H1 (cell line): ENCODE measurements at places on chromosomes 3 and 15.

DNA sequence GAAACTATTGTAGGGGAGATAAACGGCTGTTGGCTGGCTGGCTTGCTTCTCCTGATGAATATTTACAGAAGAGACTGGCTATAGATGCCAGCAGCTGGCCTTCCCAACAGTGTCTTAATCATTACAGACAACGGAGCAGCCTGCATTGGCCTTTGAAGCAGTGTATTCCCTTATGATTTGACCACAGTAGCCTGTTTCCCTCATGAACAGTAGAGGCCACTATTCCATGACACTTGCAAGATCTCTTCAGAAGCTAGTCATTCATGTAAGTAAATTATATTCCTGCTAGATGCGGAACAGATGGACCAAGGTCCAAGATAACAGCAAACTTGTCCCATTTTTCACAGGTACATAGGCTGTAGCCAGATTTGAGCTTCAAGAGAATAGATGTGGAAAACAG is 47.3 kb downstream of the TMCO5A start:
- no peak for DNase-seq

GRCh38 chr3:107106316-107106715 is 270.9 kb upstream of the CCDC54 start:
- DNase-seq: no peak

- DNase-seq: no peak
Observed at GRCh38 chr3:127536830-127537812, 53.4 kb downstream of the TPRA1 start.

DNA sequence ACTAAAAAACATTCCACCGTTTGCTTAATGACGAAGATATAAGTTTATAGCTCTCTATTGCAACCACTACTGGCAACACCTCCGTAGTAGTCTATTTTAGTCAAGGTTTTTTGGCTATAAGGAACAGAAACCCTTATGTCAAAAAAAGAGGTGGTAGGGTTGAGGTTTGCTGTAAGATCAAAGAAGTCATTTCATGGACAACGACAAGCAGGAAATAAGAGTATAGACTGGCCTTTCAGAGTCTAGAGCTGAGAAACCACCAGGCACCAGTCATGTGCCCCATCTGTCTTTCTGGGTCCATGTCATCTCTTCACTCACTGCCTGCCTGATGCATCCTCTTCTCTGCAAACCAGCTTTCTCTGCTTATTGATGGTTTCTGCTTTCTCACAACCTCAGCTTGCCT is 42.7 kb downstream of the THBS1 start:
- DNase-seq: no peak

DNA sequence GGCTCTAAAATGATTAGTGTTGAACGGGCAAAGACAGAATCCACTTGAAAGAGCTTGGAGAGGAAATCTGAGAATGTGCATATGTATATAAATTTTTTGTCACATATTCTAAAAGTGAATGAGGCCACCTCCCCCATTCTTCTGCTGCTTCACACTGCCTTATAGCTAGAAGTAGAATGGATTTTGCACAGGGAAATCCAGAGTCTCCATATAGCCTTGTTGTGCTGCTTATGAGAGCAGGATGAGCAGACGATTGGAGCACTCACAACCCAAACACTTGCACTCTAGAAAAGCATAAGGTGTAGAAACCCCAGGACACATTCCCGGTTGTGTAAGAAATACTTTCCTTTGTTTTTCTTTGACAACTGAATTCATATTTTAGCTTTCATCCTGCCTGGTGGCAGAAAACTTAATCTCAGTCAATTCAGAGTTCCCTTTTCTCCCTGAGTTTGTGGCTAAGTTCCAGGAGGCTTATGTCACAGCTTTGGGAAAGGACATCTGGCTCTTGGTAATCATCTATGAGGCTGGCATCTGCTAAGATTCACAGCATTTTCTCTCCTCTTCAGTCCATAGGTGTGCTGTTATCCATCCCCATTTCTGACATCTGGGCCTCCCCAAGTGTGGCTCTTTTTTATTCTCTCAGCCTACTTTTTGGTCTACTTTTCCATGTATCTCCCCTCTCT is 188.4 kb upstream of the PFN2 start:
- DNase-seq: no peak

DNA sequence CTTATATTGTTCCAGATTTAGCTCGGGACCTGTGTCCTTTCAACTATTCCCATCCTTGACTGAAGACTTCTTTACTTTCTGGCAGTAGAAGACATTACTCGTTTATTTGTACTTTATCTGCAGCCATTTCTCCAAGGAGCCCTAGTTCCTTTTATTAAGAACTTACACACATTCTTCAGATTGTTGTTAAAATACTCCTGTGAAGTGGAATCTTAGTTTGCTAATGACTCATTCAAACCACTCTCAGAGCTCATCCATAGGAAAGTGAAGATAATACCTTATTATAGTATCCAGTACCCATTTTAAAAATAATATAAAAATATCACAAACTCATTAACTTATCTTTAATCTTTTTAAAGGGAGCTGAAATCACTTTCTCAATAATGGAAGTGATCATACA is 63.5 kb downstream of the C3orf70 start:
- no peak for DNase-seq

DNA sequence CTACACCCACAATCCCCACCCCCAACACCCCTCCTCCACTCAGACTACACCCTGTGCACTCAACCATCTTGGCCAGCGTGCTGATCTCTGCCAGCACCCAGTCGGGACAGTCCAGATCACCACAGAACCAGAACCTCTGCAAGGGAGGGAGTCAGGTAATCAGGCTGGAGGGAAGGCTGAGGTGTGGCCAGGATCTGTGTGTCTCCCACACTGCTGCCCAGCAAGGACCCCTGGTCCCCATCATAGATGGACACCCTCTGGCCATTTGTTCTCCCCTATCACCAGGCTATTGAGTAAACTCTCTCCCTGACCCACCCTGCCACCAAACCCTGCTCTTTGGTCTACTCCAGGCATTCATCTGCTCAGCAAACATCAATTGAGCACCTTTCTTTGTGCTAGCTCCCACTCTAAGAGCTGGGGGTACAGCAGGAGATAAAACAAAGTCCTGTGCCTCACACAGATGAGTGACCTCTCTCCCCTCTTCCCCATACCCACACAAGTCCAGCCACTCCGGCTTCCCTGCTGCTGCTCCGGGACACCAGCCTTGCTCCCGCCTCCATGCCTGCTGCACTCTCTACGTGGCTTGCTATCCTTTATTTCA is 134.8 kb downstream of the TBC1D2B start:
- no peak for DNase-seq

GRCh38 chr3:129031476-129032215 is 28.9 kb upstream of the GP9 start:
- no peak for DNase-seq

GRCh38 chr3:11053926-11054503 is 61.5 kb downstream of the SLC6A1 start:
- DNase-seq: no peak

GRCh38 chr3:38524141-38524739 is 28.1 kb downstream of the EXOG start:
- DNase-seq: no peak

GRCh38 chr15:49696433-49696832 is 75.6 kb downstream of the DTWD1 start:
- DNase-seq: no peak

DNA sequence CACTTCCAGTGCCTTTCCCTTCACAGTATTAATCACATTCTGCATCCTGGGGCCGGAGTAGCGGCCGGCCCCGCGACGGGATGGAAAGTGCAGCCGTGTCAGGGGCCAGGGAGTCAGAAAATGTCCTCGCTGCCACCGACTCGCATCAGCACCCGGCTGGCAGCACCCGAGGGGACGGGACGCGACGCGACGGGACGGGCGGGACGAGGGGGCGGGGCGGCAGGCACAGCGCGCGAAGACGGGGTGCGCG is 353 bp downstream of the ATG3 start:
- no peak for DNase-seq

DNA sequence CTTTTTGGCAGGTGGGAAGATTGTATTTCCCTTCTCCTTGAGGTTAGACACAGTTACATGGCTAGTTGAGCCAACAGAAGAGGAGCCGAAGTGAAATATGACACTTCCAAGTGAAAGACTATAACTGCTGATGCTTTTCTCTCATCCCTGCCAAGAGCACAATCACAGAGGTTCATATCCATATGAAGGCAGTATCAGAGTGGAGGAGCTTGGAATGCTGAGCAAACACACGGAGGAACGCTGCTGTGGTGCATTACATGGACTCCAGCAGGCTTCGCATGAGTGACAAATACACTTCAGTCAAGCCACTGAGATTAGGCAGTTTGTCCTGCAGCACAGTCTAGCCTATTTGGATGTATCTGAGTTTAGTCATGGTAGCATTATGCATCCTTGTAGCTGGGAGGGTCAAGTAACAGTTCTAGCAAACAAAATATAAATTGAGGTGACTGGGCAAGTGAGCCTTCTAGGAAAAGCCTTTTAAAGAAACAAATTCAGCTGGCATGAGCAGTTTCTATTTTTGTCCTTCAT is 5.4 kb downstream of the IQCF6 start:
- no peak for DNase-seq

GRCh38 chr3:127406309-127407025 is 118.6 kb upstream of the PRR20G start:
- DNase-seq: no peak

GRCh38 chr3:54987719-54988118 is 59.9 kb upstream of the LRTM1 start:
- no peak for DNase-seq

DNA sequence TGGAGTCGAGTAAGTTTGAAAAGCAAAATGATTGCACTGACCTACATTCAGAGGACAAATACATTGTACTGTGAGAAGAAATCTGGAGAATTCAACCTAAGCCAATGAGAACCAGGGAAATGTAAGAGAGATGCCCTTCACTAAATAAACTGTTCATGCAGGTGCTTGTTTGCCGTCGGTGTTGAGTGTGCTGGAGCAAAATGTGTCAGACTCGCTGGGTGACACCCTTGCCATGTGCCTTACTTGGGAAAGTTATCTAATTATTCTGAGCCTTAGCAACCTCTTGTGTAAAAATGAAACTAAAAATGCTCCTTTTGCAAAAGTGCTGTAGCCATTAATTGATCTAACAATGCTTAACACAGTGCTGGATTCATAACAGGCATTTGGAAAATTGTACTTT is 140.4 kb downstream of the GABRB3 start:
- DNase-seq: no peak

GRCh38 chr3:17207979-17208378 is 323.2 kb downstream of the PLCL2 start:
- no peak for DNase-seq

DNA sequence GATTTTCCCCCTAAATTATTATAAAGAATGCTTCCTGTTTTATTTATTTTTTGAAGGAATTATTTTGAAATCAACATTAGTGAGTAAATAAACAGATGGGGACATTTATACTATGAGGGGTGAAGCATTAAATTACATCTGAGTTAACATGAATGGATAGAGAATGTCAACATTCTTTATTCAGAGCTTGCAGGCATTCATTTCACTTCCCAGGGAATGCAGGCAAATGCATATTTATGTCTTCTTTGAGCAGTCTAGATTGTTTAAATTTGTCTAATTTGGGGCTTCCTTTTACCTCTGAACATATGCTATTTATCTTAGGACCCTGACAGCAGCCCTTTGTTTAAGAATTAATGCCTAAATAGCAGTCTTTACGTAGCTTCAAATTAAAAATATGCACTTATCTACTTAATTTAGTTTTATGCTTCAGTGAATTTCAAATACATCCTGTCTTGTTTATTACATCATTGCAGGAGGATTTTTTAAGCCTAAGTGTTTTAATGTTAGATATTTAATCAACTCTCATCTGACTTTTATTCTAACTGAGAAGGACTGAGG is 630.5 kb upstream of the LMCD1 start:
- no peak for DNase-seq

GRCh38 chr3:43771610-43772009 is 80.9 kb downstream of the ABHD5 start:
- no peak for DNase-seq

GRCh38 chr3:189664311-189664710 is 33.1 kb downstream of the TP63 start:
- no peak for DNase-seq

- no peak for DNase-seq
Observed at GRCh38 chr3:132788301-132788671, 66.1 kb upstream of the NPHP3 start.

- no peak for DNase-seq
Observed at GRCh38 chr15:42059661-42060476, 34.5 kb downstream of the PLA2G4D start.

GRCh38 chr3:73349657-73350056 is 275.1 kb downstream of the PDZRN3 start:
- no peak for DNase-seq

GRCh38 chr3:152480282-152480953 is 211.7 kb downstream of the MBNL1 start:
- DNase-seq: no peak

DNA sequence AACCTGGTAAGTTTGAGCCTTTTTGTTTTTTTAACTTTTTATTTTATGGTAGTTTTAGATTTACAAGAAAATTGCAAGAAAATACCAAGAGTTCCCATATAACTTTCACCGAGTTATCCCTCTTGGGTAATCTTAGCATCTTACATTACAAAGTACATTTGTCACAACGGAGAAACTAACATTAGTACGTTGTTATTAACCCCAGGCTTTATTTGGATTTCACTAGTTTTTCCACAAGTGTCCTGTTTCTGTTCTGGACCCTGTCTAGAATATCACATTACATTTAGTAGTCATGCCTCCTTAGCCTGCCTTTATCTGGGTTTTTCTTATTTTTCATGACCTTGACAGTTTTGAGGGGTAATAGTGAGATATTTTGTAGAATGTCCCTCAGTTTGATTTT is 53.5 kb upstream of the KPNA4 start:
- DNase-seq: no peak

DNA sequence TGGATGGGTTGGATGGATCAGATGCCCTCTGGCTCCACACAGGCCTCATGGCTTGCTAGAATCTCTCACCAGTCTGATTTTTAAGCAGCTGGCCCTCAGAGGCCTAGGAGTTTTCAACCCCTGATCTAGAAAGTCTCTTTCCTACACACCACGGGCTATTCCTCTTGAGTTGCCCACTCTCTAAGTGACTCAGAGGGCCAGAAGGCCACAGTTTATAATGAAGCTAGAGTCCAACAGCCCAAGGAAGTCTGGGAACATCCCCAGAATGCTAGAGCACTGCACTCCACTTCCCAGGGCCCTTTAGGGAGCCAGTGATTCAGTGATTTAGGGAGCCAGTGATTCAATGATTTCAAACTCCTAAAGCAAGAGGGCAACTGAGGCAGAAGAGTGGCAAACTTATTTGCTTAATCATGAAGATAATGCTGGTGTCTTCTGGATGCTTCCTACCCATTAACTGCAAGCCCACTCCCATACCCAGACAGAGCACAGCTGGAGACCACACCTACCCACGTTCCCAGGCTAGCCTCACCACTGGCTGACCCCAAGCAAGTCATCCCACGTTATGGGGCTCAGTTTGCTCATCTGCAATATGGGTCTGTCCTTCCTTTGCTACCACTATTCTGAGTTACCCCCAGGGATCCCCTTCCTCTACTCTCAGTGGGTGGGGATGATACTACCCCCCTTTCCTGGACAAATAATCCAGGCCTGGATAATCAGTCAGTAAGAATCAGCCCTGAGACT is 36.7 kb downstream of the ABTB1 start:
- no peak for DNase-seq
